Ammon's horn (tissue), 1 donor: ENCODE measurements at places on chromosomes 1 and 21.

DNA sequence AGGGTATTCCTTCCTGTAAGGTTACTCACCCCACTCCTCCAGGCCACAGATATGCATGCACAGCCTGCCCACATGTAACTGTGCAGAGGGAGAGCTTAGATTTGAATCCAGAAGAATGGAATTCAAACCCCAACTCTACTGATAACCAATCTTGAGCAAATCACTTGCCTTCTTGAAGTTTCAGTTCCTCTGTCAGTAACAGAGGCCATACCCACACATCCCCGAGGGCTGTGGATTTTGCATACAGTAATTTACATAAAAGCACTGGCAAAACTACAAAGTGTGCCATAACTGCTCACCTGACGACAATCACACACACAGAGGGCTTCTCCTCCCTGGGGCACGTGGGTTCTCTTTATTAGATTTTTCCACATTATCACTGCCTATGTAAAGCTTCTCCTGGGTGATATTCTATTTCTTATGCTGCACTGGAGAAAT is 18.6 kb downstream of the CD247 start:
- no peak for DNase-seq

GRCh38 chr1:228402641-228403025 is 4.0 kb downstream of the TRIM11 start:
- no peak for DNase-seq

- no peak for DNase-seq
These were observed 11.9 kb downstream of the URB1 start for GRCh38 chr21:32380940-32381339.

GRCh38 chr1:235468970-235469369 is 35.3 kb downstream of the B3GALNT2 start:
- no peak for DNase-seq

GRCh38 chr1:223834660-223835263 is 11.0 kb downstream of the TP53BP2 start:
- DNase-seq = no peak

DNA sequence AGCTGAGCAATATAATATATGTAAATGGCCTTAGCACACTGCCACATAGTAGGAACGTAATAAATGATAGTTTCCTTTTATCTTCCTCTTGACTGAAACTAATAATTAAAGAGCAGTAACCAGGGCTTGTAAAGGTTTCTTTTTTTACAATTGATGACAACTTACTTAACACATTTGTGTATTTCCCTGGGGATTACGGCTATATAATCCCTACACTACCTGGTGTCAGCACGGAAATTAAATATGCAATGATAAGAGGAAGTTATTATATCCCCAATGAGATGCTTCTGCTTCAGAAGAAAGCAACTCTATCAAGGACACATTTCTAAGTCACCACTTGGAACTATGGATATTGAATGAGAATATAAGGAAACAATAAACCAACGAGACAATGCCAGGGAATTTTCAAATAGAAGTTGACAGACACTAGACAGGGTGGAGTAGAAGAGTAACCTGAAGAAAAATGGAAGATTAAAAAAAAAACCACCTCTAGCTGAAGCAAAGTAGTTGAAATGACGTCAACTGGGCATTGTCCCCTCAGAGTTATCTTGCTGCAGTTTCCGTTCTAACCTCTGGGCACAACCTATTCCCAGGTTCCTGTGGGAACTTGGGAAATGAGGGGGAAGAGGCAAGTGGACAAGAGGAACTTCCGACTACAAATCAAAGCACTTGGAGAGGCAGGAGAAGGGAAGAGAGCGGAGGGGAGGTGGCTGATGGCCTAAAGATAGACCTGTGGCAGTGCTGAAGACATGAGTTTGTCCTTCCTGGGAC is 66.5 kb downstream of the PLPP3 start:
- DNase-seq = no peak

- DNase-seq = peak; percentile 64
These were observed 127.7 kb downstream of the SPATA46 start for GRCh38 chr1:162248854-162249535.

DNA sequence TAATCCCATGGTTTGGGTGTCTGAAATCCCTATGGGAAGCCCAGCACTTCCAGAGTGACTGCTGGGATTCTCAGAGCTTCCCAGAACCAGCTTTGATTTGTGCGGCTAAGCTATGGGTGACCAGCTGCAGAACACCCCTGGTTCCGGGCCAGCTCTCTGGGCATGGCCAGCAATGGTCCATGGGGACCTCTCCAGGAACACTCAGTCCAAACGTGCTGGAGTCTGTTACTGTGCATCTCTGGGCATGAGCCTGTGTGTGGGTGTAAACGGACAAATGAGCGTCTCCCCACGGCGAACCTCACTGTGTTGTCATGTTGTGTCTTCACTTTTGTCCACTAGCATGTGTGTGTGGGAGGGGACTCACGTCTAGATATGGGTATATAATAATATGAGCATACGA is 54.4 kb downstream of the MAB21L3 start:
- no peak for DNase-seq

- no peak for DNase-seq
These were observed 18.7 kb upstream of the FMO2 start for GRCh38 chr1:171166361-171166760.

DNA sequence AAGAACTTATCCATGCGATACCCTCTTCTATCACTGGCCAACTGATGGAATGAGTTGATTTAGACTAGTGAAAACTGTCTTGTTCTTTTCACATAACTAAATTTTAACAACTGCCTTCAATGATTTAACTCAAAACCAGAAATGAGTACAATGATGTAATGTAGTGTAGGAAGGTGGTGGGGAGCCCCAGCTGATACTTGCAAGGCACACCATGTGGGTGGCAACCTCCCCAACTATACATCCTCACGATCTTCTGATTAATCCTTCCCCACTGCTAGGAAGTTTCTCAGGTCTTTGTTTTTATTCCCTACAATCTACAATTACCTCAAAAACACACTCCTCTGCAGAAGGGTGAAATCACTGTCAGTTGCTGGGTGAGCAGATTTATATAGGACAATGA is 100.7 kb downstream of the KCTD3 start:
- no peak for DNase-seq
